ENCODE measurements at places on chromosomes 4 and X.

DNA sequence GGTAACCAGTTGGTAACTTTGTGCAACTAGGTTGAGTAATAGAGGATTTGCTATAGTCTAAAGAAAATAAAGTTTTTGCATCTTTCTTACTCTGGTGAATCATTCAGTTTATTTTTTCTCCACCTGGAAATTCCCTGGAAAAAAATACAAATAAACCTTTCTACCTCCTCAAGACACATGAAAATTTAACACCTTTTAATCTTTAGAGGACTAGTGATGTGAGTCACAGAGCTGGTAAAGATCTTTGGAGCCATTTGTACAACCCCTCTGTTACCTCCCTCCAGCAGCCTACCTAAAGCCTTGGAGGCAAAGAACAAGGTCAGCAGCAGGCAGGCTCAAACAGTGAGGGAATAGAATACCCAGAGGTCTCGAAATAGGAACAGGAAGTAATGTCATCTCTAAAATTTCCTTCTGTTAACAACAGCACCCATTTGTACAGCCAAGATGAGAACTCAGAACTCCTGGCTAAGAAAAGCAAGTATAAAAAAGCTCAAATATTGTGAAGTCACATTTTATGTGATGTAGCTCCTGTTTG, 10.2 kb upstream of the MAOB start:
- no peak for DNase-seq

DNA sequence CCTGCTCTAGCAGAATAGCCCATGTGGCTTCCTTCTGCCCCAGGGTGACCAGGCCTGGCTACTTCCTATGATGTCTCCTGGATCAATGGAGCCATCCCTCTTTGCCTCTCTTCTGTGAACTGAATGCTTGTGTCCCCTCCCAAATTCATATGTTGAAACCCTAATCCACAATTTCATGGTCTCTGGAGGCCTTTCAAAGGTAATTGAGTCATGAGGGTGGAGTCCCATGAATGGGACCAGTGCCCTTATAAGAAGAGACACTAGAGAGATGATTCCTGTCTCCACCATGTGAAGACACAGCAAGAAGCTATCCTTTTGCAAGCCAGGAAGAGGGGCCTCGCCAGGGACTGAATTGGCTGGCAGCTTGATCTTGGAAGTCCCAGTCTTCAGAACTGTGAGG, 18.4 kb downstream of the CCKAR start:
- DNase-seq = no peak

DNA sequence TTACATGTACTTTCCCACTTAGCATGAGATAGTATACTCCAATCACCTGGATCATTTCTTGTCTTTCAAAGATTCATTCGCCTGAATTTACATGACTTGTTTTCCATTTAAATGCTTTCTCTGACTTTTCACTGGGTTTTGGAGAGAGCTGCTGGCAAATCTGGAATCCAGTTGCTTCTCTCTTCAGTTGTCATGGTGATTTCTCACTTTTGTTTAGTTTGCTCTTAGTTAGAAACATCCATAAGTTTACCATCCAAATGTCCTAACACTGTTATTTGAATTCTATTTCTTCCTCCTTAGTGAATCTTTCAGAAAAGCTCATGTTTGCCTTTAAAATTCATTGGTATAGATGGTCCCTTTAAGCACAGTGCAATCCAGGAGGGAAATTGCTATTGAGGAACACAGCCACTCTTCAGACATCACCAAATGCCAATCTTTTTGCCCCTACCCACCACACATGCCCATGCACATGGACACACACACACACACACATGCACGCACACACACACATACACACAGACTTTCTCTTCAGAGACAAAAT, 51.7 kb downstream of the REELD1 start:
- no peak for DNase-seq

GRCh38 chr4:53732661-53733060, 141.4 kb upstream of the LNX1 start:
- no peak for DNase-seq

DNA sequence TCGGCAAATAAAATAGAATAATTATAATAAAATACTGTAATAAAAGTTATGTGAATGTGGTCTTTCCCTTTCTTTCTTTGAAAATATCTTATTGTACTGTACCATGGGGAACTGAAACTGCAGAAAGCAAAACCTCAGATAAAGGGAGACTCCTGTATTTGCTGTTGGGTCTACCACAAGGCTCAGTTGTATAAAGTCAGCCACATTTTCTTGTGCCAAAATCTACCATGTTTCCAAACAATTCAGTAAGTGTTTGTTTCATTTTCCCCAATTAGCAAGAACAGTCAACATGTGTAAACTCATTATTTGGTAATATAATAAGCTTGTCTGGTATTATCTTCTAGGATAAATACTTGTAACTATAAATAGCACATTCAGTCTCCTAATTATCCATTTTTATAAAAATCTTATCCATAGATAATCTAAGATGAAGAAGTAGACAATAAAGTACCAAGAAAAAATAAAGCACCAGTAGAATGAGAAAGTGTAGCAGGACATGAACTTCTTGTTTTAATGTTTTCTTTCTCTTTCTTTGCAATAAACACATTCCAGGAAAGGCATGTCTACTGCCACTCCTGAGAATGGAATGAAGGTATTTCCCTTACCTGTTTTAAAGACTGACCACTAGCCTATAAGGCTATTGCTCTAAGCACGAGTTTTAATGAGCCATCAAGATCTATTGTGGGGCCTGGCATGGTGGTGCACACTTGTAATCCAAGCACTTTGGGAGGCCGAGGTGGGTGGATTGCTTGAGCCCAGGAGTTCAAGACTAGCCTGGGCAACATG, 15.0 kb upstream of the OTUD4 start:
- no peak for DNase-seq

DNA sequence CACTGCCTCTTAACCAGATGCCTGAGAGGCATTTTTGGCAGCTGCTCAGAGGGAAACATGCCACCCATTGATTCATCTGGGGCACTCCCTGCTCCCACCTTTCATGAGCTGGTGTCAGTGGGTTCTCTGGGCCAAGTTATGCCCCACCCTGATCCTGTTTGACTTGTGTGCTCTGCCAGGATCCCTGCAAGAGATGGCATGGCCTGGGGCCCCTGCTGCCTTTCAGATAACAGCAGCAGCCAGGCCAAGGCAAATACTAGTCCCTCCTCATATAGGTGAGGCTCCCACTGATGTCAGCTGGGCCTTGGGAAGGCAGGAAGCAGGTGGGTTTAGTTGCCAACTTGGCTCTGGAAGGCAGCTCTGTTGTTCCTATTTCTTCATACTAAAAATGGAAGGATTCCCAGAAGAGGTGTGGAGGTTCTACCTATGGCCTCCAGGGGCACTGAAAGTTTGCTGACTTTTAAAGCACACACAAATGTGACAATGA, 192.9 kb upstream of the RBPJ start:
- no peak for DNase-seq

GRCh38 chrX:123871309-123871708, 11.5 kb downstream of the XIAP start:
- DNase-seq = no peak

DNA sequence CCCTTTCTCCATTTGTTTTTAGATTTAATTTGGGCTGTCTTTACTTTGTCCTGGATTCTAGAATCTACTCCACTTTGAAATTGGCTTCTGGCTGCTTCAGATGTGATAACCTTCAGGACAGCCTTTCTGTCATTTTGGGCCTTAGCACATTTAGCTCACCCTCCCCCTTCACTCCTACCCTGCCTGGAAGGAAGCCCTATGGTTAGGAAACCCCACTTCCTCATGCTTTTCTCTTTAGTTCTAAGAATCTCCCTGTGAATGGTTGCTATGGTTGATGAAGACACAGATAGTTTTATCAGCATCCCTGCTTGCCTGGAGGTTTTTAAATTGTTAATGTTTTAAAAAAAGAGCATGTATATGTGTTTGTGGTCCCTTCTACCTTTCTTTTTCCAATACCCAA, 100.7 kb upstream of the PTPN13 start:
- no peak for DNase-seq

DNA sequence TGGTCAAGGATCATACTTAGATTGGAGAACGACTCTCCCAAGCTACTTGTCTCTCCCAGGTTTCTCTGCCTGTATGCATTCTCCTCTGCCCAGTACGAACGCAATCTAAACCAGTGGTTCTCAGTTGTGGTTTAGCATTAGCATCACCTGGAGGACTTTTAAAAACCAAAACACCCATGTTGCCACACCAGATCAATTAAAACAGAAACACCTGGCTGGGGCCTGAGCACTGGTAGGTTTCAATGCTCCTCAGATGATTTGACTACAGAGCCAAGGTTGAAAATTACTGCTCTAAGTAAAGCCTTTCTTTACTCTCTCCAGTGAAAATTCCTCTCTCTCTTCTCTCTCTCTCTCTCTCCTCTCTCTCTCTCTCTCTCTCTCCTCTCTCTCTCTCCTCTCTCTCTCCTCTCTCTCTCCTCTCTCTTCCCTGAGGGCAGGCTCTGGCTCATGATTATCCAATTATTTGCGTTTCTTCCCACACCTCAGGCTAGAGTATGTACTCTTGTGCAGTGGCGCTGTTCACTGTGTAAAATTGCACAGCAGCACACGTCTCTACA, 153.7 kb upstream of the FGF13 start:
- DNase-seq = no peak

- DNase-seq = no peak
Measured at GRCh38 chrX:22246620-22247019, 26.1 kb upstream of the CBLL2 start.

DNA sequence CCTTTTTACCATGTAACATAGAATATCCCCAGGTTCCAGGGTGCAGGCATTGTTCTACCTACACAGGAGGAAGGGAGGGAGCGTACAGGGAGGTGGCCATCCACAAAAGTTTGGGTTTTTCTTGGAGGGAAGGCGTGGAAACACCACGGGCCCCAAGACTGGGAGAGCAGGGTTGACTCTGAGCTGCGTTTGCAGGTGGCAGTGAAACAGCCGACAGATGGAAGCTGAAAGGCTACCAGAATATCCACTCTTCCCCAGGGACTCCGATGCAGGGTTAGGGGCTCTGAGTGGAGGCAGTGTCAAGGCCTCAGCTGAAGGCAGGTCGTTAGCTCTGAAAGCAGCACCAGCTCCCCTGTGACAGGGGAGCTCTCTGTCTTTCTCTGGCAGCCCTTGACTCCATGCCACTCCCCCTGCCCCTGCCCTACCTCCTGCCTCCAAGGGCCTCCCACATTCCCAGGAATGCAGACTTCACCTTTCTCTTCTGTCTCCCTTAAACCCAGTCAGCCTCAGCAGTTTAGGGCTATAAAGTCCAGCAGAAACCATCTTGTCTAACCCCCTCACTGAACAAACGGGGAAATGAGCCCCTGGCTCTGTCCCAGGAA, 14.0 kb upstream of the GLOD5 start:
- no peak for DNase-seq
